ENCODE measurements at places on chromosomes 7 and 10.

DNA sequence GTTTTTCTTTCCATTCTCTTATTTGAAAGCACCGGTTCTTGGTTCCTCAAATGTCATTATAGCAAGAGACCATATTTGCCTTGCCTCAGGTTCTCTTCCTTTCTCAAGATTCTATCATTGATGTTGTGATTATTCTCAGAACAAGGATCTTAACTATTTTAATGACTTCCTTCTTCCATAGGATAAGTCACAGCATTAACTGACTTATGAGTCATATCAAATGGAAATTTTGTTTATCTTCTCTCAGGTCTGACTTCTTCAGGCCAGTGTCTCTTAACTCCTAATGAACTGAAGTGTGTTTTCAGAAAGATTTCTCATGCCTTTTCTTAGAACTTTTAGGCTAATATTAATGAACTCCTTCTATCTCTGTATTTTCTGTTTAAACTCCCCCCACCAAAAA lies 794.6 kb upstream of the LRRN3 start:
- DNase-seq, result no peak

- no peak for DNase-seq
Measured at GRCh38 chr10:6195376-6195775, 7.4 kb upstream of the PFKFB3 start.

GRCh38 chr10:113162960-113163359 lies 212.9 kb downstream of the TCF7L2 start:
- DNase-seq, result no peak

DNA sequence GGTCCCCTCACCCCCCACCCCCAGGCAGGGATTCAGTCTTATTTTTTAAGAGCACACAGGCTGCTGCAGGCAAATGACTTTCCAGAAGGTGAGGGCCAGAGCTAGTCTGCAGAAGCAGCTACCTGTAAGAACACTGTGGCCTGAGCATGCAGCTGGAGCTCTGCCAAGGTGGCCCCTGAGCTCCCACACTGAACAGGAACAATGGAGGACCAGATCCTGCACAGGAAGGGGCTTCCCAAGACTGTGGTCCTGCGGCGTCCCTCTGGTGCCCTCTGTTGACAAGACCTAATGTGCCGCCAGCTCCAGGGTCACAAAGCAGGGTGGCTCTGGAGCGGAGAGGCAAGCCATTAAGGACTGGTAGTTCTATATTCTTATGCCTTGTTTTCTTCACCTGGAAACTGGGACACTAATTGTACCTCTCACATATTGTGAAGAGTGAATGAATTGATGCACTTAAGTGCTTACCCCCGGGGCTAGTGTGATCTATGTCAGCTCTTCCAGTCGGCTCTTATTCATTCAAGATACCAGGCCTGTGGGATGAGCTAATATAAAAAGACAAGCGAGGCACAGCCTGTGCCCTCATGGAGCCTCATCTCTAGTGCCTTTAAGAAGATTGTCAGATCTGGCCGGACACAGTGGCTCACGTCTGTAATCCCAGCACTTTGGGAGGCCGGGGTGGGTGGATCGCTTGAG lies 8.0 kb upstream of the BEND7 start:
- DNase-seq, result peak; percentile 75

DNA sequence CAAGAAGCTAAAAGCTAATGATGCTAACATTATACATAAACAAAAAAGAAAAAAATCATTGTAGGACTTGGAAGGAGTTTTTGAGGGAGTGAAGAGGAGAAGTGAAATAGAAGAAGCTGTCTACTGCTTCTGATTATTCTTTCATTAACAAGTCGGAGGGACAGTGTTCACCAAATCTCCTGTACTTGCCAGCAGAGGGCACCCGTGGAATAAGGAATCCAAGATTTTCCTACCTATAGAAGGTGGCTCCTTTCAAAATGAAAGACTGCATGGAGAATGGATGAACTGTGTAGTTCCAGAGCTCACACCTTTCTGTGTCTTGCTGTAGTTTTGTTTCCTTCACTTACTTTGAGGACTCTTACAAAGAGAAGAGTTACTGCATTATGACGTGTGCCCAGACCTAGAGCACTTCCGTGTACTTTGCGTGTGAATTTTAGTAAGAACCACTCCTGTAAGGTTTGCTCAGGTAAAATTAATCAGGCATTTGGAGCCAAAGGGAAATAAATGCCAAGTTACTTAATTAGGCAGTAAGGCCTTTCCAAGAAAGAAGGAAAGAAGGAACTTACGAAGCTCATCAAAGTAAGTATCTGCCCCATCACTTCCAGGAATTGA lies 145.1 kb downstream of the SEMA3D start:
- peak; percentile 73 for DNase-seq

DNA sequence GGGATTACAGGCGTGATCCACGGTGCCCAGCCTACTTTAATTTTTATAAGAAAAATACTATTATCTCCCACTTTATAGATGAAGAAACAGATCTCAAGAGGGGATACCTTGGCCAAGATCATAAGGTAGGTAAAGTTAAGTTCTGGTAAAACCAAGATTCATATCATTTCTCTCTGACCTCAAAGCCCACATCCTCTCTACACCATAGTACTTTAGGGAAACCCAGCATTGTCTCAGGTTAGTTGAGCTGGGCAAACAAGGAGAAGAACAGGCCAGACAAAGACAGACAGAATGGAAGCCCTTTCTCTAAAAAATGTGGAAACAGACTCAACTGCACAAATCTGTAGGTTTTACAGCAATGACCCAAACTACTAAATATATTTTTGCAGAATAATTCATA lies 197.7 kb upstream of the FRMD4A start:
- DNase-seq, result no peak

GRCh38 chr7:79820387-79820786 lies 314.2 kb upstream of the GNAI1 start:
- DNase-seq, result no peak

GRCh38 chr10:85557077-85557476 lies 809.5 kb downstream of the GRID1 start:
- DNase-seq, result peak; percentile 18

DNA sequence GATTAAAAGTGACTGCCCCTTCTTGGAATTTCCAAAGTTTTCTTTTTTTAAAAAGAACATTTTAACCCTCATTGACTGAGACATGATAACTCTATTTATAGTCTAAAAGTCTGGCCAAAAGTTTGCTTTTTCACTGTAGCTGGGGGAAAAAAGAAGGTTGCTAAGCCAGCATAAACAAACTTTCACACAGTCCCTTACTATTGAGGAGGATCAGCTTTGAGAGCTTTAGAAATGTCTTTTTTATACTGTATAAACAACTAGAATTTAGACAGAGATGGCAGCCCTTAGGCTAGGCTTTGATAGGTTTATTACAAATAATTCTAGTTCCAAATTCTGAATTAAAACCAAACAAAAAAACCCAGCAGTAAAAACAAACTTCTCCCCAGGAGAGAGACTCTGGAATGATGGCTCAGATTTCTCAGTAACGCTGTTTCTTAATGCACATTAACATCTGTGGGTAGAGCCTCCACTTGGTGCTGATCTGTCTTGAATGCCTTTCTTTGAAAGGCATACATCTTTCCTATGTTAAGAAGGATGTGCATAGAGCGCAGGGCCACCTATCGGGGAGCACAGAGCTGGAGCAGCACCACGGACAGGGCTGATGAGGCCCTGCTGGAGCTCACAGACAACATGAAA lies 100.9 kb upstream of the PDLIM1 start:
- DNase-seq, result peak; percentile 23

GRCh38 chr10:107118866-107119265 lies 45.6 kb downstream of the SORCS1 start:
- DNase-seq, result no peak

GRCh38 chr10:125559210-125559609 lies 123.8 kb downstream of the TEX36 start:
- no peak for DNase-seq

GRCh38 chr10:96468845-96469244 lies 44.9 kb downstream of the TLL2 start:
- no peak for DNase-seq

DNA sequence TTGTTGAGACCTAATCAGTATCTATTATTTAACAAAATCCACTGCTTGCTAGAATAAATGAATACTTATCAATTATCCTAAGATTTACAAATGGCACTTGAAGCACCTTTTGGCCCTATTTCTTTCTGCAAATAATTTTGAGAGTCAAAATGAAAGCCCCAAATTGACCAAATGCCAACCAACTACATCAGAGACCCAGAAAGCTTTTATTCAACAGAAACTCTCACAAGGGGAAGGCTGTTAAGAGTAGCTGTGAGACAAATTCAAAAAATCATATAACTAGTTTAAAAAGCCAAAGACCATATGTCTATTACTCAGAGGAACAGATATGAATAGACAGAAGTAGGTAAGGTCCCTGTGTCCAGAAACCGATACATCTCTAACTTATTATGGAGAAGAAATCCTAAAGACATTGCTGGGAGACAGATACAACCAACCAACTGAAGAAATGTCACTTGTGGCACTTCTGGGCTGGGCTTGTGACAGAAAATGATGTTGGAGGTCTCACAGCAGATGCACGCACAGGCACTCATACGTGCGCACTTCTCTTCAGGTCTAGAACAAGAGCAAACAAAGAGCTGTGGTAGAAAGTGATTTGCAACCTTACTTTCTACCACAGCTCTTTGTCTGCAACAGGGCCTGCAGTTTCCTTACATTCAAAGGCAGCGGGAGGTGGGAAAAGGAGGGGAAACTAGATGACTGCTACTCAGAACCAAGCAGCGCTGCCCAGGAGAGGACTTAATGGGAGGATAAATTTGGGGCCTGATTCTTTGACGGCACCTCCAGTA lies 58.6 kb upstream of the KCNIP2 start:
- DNase-seq, result no peak

GRCh38 chr10:22997096-22997495 lies 69.2 kb downstream of the ARMC3 start:
- DNase-seq, result peak; percentile 38

GRCh38 chr7:104074529-104074928 lies 85.1 kb upstream of the RELN start:
- DNase-seq, result no peak

DNA sequence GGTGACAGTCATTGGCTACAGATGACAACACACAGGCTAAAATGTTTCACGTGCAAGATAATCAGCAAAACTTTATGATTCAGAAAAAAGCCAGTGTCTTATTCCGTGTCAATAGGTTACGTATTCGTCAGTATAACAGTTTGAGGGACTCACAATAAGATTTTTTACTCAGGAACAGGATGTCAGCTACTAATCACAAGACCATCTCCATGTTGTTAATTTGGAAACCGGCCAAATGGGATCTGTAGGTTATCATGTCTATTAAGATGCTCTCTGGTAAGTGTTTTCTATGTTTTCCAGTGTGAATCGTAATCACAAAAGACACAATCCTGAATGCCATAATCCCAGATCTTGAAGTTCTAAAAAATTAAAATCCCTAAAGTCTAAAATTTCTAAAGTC lies 197.3 kb downstream of the ETV1 start:
- DNase-seq, result no peak

DNA sequence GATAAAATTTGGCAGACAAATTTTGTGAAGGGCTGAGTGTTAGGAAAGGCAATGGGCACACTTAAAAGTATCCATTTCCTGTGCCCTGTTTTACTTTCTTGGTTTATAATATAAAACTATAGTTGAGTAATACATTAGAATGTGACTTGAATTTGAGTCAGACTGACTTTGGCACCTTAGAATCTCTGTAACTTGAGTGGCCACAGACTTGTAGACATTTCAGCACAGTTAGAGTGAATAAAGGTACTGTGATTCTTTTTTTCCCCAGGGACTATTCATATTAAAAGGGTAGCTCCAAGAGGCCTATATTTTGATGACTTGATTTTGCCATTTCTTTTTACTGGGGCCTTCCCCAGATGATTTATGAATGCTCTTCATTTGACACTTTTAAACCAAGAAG lies 22.4 kb downstream of the GBF1 start:
- DNase-seq, result no peak

DNA sequence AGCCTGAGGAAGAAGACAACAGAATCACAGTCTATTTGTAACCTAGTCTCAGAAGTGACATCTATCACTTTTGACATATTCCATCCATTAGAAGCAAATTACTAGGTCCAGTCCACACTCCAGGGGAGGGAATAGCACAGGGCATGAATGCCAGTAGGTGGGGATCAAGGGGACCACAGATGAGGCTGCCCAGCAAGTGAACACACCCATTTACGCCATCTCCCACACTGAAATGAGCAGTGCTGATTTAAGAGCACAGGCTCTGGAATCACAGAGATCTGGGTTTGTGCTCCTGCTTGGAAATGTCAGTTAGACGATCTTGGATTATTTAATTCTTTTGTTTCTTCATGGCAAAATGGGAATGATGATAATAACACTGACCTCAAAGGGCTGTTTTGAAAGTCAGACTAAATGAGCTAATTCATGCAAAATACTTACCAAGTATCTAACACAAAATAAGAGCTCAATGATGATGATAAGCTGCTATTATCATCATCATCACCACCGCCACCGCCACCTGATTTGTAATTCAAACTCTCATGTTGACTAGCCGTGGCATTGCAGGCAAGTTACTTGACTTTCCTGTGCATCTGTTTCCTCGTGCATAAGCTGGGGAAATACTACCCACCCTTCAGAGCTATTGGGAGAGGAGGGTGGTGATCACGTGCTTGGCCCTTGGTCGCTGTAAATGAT lies 138.9 kb upstream of the KLF14 start:
- DNase-seq, result no peak

- DNase-seq, result peak; percentile 69
Measured at GRCh38 chr7:1193593-1194424, 33.8 kb upstream of the ZFAND2A start.

DNA sequence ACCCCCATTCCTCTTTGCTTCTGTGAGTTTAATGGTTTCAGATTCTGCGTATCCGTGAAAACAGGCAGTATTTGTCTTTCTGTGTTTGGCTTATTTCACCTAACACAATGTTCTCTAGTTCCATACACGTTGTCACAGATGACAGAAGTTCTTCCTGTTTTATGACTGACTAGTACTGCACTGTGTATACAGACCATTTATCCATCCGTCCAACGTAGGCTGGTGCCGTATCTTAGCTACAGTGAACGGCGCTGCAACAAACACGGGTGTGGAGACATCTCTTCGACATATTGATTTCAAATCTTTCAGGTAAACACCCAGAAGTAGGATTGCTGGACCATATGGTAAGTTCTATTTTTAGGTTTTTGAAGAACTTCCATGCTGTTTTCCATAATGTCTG lies 181.7 kb downstream of the PARD3 start:
- no peak for DNase-seq

DNA sequence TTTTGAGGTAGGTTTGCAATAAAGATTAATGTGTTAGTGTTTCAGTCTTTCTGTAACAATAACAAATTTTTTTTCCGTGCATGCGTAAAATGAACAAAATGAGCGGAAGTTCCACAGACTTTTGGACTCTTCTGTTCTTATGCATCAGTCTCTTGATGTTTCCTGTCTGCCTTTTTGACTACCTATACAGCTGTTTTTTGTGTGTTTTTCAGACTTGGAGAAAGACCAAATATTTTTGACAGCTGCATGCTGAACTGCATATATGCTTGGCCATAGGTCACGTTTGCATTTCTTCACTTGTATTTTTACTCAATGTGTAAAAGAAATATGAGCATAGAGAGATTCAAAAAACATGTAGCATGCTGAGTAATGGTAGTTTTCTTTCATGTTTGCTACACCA lies 119.3 kb downstream of the BBS9 start:
- DNase-seq, result no peak

GRCh38 chr10:113476191-113476590 lies 76.7 kb upstream of the HABP2 start:
- DNase-seq, result no peak

- DNase-seq, result no peak
Measured at GRCh38 chr7:148611692-148612091, 21.1 kb downstream of the C7orf33 start.
